ENCODE measurements at places on chromosomes 4 and X.
A peak's percentile ranks its signal among the peaks of the same experiment; 100 is the strongest.

GRCh38 chr4:39970671-39971640, 6.8 kb downstream of the PDS5A start:
- DNase-seq = no peak
- H3K27me3 ChIP-seq = no peaks in the 10 kb centered on the region
- peak overlapping the region; percentile 70 for H3K27ac ChIP-seq
- peaks cover 50% of the 10 kb centered on the region for H3K36me3 ChIP-seq
- peaks cover 48% of the 10 kb centered on the region for H3K4me1 ChIP-seq

- no peaks in the 10 kb centered on the region for H3K27me3 ChIP-seq
- H3K36me3 ChIP-seq = no peaks in the 10 kb centered on the region
- H3K4me3 ChIP-seq = no peak overlapping the region
- H3K4me1 ChIP-seq = peaks cover 24% of the 10 kb centered on the region
- H3K27ac ChIP-seq = peak overlapping the region; percentile 51
These were observed 17.0 kb upstream of the GABRA4 start for GRCh38 chr4:47010347-47010911.

DNA sequence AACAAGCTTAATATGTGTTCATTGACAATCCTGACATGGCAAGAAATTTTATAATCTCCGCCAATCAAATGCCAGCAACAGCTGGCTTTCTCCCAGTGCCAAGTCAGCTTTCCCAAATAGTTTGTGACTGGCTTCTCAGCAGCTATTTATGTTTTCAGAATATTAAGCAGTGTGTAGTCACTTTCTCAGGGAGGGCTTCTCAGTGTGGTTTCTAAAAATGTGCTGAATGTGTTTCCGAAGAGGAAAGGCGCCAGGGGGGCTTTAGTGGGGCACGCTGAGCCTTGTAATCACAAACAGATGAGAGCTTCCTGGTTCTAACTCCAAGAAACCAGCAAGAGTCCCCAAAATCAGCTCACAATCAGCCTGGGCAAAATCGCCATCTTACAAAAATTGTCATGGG, 258.7 kb upstream of the CPEB2 start:
- H3K36me3 ChIP-seq = no peaks in the 10 kb centered on the region
- no peak overlapping the region for H3K27ac ChIP-seq
- H3K27me3 ChIP-seq = peaks cover 7% of the 10 kb centered on the region
- H3K4me1 ChIP-seq = no peaks in the 10 kb centered on the region
- no peak for DNase-seq

DNA sequence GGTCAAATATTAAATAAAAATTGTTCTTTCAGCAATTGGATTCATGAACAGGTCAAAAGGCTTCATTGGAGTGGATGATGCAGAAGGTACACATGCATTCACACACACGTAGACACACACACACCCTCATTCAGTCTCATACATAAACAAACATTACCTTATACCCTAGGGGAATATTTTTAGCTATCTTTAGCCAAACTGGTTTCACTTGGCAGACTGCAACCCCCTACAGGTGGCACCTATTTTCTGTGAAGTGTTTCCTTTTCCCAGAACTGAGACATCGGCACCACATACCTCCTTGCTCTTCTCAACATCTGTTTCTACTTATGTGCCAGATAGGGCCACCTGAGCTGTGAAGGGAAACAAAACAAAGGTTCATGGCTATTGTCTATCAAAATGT, 18.5 kb upstream of the KDR start:
- no peak overlapping the region for H3K27ac ChIP-seq
- H3K36me3 ChIP-seq = no peaks in the 10 kb centered on the region
- H3K4me1 ChIP-seq = no peaks in the 10 kb centered on the region
- no peak for DNase-seq

- no peak overlapping the region for H3K27ac ChIP-seq
- H3K36me3 ChIP-seq = no peaks in the 10 kb centered on the region
- no peaks in the 10 kb centered on the region for H3K27me3 ChIP-seq
- no peak overlapping the region for H3K4me3 ChIP-seq
- no peak for DNase-seq
These were observed 80.9 kb upstream of the MTM1 start for GRCh38 chrX:150487369-150488094.
